Activated CD8-positive, alpha-beta T cell treated with anti-CD3 and anti-CD28 coated beads for 36 hours (primary cell): ENCODE measurements at places on chromosomes 5 and 9.

DNA sequence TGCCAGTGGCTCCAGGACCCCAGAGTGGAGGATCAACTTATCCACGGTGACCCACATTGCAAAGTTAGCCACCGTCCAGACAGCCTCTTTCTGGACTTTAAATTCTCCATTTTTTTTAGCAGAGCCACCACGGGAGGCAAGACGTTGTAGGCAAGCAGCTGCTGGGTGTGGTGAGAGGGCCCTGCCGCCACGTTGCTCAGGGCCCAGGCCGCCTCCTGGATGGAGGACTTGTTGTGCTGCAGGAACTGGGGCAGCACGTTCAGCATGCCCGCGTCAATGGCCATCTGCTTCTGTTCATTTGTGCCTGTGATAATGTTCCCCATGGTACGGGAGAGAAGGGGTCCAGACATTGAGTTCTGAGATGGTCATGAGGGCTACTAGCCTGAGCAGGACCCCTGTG is 114.3 kb upstream of the POC5 start:
- DNase-seq = no peak

DNA sequence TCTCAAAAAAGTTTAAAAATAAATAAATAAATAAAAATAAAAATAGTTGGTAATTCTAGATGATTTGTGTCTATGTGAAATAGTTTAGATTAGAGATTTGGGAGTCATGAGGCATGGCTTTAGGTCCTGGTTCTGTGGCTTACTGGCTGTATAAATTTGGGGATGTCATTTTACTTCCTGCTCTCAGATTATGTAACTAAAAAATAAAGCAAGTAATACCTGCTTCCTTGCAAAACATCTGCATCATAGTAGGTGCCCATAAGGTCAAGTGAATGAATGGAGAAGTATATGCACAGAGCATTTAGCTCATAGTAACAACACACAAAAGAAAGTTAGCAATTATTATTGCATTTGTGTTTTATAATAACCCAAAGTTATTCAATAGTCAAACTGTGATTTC is 287.7 kb upstream of the TLE4 start:
- no peak for DNase-seq

GRCh38 chr5:109668668-109669422 is 20.9 kb upstream of the MAN2A1 start:
- no peak for DNase-seq

DNA sequence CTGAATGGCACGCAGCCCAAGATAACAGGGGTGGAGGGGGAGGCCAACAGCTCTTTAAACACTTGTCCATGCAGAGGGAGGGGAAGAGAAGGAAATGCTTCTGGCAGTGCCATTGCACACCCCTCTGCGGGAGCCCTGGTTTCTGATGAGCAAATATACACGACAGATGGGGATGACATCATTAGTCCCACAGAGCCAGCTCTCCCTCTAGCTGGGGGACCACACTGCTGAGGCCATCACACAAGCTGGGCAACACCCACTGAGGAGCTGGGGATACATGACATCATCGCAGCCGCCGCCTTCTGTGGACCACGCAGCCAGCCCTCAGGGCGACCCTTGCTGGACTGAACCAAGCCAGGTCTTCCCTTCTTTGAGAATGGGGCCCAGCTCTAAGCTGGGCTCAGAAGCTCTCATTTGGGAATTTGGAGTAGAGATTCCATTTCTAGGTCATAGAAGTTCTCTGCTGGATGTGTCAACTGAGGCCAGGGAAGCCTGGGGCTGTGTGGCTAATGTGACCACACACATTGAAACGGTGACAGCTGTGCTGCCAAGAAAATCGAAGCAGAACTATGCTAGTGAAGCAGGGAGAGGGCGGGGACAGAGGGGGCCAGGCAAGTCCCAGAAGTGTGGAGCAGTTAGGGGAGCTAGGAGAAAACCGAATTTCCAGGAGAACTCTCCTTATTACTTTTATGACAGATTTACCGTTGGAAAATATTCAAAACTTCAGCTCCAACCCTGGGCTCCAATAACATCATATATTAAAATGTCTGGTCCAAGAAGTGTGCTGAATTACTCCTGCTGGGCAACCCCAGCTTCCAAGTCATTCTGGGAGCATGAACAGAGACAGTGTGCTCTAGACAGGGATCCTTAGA is 79.5 kb downstream of the PRRT1B start:
- DNase-seq = no peak

- no peak for DNase-seq
Measured at GRCh38 chr5:133340002-133340755, 272.2 kb downstream of the FSTL4 start.

DNA sequence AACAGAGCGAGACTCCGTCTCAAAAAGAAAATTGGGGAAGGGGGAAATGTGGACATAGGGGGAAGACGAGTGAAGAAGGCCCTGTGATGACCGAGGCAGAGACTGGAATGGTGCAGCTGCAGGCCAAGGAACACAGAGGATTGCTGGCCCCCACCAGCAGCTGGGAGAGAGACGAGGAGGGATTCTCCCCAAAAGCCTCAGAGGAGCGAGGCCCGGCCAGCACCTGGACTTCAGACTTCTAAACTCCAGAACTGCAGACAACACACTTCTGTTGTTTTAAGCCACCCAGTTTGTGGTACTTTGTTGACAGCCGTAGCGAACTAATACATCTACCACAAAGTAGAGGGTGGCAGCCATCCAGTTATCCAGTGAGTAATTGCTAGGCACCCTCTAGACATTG is 124.6 kb downstream of the ATPSCKMT start:
- no peak for DNase-seq

DNA sequence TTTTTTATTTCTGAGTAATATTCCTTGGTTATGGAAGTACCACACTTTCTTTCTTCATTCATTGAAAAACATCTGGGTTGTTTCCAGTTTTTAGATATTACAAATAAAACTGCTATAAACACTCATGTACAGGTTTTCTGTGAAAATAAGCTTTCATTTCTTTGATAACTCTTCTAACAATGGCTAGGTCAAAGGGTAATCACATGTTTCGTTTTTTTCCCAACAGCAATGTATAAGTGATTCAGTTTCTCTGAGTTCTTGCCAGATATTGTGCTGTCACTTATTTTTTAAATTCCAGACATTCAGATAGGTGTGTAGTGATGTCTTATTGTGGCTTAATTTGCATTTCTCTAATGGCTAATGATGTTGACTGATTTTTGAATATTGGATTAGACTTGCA is 16.7 kb upstream of the TNPO1 start:
- DNase-seq = no peak

DNA sequence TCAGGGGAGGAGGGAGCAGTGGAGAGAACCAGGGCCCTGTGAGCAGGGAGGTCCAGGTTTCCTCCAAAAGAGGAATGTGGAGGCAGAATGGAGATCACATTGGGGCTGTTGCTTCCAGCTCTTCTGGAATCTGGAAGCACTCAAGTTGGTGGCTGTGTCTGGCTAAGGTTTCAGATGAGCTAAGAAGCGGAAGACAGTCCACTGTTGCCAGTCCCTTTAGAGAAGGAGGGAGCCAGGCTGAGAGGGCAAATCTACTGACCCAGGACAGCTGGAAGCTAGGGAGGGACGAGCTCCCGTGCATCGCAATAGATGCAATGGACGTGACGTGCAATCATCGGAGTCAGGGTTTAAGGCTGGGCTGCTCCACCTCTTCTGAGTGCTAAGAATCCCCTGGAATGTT is 71.2 kb downstream of the TENT4A start:
- no peak for DNase-seq

DNA sequence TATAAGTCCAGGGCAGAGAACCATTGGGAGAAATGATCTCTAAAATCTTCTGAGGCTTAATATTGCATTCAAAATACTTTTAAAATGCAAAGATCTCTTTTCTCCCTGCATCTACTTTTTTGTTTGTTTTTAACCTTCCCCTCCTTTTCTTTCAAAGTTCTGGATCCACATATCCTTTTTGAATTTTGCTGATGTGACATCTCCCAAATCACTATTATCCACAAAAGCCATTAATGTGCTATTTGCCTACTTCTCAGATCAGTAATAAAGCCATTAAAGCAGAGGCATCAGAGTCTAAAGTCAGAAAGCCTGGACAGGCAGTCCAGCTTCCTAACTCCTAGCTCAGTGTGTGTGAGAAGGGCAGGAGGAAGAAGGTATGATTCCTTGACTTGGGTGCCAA is 114.2 kb downstream of the EBF1 start:
- DNase-seq = no peak

DNA sequence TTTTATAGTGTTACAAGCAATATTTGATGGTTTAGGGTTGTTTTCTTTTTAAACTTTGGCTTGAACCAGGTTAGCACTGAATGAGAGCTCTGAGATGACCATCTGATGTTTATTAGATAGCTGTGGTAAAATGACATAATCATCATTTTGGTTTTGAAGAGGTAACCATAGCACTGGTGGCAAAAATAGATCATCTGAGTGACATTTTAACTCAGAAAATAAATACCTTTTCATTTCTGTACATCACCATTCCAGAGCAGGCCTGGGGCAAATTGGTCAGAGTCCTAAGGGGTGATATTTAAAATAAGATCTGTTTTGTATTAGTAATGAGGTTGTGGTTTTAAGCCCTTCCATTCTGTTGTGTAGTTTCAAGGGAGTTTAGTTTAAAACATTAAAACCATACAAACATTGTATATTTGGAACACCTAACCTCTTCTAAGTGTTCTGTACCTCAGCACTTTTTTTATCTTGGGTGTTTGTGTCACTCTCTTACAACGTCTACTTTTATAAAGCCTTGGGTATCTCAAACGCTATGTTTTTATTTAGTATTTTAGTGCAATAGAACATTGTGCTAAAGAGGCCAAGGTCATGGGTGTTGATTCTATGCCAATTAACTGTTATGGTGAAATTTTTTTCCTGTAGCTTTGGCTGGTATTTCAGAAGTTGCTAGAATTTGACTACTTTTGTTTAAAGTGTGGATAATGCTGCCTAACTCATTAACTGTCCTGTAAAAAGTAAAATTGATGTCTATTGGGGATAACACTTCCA is 166.1 kb downstream of the CD180 start:
- DNase-seq = peak; percentile 22

DNA sequence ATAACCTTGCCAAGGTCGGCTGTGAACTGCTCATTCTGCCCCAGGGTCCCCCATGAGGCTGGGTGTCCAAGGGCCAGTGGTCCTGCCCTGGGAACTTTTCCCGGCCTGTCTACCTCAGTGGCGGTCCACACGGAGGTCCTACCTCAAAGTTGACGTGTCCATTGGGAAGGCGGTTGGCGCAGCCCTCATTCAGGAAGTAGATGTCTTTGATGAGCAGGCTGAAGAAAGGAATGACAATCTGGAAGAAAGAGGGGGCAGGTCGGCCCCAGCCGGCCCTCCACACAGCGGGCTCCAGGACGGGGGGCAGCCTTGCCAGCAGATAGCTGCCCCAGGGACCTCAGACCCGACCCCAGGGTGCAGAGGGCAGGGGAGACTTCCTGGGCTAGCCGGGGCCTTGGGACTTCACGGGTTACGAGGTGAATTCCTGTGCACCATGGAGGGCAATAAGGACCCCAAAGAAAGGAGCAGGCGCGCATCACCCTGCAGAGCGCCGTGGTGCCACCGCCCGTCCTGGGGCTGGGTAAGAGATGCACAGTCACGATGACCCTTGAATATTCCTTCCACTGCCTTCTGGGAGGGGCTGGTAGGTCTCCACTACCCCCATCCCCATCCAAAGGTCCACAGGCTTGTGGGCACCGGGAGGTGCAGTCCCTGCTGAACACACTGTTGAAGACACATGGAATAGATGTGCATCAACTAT is 42.9 kb upstream of the RNF130 start:
- DNase-seq = no peak

- DNase-seq = peak; percentile 44
Measured at GRCh38 chr9:114694719-114695269, 12.8 kb upstream of the TEX48 start.

GRCh38 chr9:128362774-128363173 is 8.4 kb upstream of the URM1 start:
- peak; percentile 21 for DNase-seq

GRCh38 chr5:58544195-58544594 is 38.7 kb upstream of the RAB3C start:
- no peak for DNase-seq

GRCh38 chr9:136403538-136403914 is 3.6 kb upstream of the SNAPC4 start:
- DNase-seq = peak; percentile 92

GRCh38 chr5:425714-426113 is 17.3 kb upstream of the EXOC3 start:
- DNase-seq = peak; percentile 34

DNA sequence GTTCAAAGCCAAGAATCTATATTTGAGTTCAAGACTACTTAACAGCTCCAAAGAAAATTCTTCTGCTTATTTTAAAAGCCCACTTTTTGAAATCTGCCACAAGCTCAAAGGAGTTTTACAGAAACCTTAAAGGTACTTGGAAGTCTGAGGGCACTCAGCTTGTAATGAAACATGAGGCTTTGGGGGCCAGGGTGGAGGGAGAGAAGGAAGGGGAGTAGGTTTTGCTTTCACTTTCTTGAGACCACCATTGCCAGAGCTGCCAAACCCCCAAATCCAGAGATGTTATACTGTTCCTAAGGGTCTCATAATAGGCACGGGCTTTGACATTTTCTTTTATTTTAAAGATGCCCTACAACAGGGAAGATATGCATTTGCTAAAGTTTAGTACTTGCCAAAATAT is 42.6 kb upstream of the TNFAIP8 start:
- DNase-seq = peak; percentile 34

GRCh38 chr9:134381272-134381661 is 55.0 kb downstream of the RXRA start:
- DNase-seq = no peak

GRCh38 chr5:28066856-28067255 is 1028.5 kb upstream of the CDH9 start:
- no peak for DNase-seq

GRCh38 chr9:14412775-14413174 is 98.8 kb upstream of the NFIB start:
- no peak for DNase-seq

DNA sequence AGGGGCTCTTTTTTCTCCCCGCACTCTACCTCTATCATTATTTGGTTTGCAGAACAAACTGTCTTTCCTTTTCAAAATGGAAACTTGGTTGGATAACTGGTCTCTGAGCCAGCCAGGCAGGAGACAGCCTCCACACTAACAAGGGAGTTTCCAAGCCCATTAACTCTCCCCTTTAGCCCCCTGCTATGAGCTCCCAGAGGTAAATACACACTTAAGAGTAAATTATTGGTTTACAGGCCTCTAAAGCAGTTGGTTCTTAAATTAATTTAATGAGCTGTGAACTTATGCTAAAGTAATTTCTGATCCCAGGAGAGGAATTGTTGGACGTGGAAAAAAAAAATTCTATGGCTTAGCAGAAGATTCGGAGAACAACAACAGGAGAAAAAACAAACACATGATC is 30.3 kb downstream of the EPB41L4A start:
- no peak for DNase-seq

DNA sequence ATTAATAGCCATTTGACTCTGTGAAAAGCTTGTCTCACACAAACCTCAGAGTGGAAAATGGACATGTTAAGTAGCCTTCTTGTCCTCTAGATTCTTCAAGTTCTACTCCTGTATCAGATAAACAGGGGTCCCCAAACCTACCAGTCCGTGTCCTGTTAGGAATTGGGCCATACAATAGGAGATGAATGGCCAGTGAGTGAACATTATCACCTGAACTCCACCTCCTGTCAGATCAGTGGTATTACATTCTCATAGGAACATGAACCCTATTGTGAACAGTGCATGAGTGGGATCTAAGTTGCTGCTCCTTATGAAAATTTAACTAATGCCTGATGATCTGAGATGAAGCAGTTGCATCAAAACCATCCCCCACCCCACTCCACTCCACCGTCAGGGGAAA is 136.3 kb downstream of the TMEM232 start:
- DNase-seq = no peak

- DNase-seq = no peak
Measured at GRCh38 chr5:96412868-96413449, 20.1 kb downstream of the PCSK1 start.
